ENCODE measurements at places on chromosomes 4 and X.

DNA sequence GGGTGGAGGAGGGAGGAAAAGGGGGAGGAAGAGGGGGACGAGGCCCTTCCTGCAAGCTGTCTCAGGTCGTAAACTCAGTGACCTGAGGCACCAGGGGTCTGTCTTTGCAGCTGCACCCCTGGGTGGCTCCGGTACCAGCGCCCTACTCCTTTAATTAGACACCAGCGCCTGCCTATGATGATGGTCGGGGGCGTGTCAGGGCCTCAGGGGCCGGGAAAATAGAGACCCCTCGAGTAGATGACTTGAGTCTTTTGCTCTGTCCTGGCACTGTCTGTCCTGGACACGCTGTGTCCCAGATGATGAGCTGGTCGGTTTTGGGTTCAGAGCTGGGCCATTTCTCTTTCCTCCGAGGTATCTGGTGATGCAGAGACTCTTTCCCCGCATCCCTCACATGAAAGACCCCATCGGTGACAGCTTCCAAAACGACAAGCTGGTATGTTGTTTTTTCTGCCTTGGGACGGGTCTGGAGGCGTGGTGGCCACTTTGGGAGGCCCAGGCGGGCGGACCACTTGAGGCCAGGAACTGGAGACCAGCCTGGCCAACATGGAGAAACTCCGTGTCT lies 11.2 kb downstream of the SLC25A6 start:
- DNase-seq: no peak

DNA sequence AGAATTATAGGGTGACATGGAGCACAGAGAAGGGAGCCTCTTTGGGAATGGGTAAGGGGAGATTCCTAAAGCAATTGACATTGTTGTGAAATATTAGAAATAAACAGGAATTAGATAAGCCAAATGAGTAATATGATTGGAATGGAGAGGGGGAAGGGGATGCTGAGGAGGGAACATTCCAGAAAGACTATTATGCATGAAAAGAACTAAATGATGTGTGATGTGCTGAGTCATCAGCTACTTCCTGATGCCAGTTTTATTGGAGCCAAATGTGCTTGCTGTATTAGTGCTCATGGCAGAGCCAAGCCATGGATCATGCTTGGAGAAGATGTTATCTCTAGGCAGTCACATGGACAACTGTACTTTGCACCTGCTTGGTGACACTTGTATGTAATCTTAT lies 189.0 kb upstream of the HCCS start:
- DNase-seq: no peak

DNA sequence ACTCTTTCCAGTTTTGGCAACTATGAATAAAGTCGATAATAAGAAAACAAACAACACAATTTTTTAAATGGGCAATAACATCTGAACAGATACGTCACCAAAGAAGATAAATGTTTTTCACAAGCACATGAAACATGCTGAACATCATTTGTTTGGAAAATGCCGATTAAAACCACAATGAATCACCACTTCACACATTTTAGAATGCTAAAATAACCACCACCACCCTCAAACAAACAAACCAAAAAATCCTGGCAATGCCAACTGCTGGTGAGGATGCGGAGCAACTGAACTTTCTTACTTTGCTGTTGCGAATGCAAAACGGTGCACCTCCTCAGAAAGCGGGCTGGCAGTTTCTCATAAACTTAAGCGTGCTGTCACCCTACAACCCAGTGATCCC lies 115.9 kb downstream of the NSUN7 start:
- DNase-seq: no peak

DNA sequence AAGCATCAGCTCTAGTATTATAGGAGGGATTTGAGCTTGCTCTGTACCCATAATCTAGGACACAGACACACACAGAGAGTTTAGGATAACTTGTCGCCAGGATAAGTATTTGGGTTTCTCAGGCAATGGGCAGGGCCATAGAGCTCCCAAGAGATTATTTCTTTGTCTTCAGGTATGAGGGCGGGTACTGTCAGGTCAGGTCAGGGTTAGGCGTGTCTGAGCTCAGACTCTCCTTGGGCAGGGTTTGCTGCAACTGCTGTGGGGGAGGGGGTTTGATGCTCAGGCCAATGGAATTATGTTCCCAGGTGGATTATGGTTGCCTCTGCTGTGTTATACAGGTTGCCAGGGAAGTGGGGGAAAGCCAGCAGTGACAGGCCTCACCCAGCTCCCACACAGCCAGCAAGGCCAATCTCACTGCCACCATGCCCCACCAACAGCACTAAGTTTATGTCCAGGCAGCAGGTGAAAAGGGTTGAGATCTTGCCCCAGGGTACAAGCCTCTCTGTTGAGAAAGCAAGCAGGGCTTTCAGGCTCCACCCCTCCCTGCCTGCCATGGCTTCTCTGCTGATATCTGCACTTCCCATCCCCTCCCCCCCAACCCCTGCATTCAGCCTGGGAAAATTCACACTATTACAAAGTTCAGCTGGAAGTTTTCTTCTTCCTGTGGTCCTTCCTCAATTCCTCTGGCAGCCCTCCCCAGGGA lies 101.3 kb downstream of the RRAGB start:
- DNase-seq: no peak

DNA sequence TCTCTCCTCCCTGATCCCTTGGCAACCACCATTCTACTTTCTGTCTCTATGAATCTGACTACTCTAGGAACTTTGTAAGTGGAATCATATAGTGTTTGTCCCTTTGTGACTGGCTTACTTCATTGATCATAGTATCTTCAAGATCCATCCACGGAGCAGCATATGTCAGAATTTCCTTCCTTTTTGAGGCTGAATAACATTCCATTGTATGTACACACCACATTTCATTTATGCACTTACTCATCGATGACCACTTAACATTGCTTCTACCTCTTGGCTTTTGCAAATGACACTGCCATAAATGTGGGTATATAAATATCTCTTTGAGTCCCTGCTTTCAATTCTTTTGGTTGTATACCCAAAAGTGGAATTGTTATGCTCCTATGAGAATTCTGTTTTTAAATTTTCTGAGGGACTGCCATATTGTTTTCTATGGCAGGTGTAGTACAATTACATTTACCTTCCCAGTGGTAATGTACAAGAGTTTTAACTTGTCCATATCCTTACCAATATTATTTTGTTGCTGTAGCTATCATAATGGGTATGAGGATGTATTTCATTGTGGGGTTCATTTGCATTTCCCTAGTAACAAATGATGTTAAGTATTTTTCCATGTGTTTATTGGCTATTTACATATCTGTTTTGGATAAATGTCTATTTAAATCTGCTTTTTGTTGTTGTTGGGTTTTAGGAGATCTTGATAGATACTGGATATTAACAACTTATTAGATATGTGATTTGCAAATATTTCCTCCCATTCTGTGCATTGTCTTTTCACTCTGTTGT lies 466.1 kb downstream of the C4orf33 start:
- no peak for DNase-seq

DNA sequence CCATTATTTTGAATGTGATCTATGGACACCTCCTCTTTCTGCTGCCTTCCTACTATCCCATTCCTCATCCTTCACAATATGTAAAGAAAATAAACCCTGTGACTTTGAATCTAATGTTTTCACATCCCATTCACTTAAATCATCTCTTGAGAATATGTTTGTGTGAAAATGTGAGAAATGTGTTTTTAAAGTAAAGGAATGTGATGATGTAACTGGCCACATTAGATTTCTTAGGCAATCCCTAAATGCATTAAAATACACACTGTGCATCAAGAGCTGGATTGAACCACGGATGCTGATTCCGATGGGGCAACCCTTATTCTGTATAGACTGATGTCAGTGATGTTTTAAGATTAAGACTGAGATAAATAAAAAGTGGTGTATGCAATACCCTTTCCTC lies 558.9 kb upstream of the TENM3 start:
- DNase-seq: no peak

GRCh38 chr4:158819942-158820786 lies 51.3 kb downstream of the FNIP2 start:
- no peak for DNase-seq

DNA sequence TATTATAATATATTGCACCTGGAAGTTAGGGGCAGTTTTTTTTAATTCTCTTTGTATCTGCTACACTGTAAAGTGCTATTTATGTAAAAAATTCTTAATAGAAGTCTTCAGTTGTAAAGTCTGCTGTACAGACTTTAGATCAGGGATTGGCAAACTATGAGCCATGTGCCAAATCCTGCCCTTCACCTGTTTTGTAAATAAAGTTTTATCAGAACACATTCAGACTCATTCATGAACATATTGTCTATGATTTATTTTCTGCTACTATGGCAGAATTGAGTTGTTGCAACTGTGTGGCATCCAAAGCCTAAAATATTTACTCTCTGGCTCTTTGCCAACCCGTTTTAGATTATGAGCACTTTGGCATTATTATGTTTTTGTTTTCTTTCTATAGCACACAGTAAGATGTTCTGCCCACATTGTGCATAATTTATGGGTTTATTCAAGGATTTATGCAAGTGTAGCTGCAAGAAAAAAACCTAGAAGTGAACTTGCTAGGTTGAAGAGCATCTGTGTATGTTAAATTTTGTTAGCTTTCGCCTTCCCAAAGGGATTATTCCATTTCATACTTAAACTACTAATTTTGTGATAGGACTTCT lies 56.9 kb downstream of the CLCN3 start:
- no peak for DNase-seq

GRCh38 chrX:131609480-131609879 lies 65.6 kb downstream of the OR13H1 start:
- no peak for DNase-seq

DNA sequence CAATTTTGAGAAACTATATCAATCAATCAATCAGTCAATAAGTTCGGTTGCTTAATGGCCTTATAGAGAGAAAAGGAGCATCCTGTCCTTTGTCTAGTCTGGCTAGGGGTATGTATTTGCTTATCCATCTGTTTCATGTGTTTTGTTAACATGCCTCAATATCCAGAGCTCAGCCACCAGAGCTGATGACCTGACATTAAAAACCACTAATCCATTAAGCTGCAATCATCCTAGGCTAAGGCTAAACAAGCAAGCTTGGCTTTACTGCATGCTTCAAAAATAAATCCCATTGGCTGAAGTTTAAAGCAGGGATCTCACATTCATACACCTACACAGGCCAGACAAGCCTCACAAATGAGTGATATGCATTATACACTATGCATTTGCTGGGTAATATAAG lies 139.7 kb downstream of the INPP4B start:
- no peak for DNase-seq

GRCh38 chr4:149370785-149371420 lies 444.7 kb downstream of the IQCM start:
- no peak for DNase-seq

DNA sequence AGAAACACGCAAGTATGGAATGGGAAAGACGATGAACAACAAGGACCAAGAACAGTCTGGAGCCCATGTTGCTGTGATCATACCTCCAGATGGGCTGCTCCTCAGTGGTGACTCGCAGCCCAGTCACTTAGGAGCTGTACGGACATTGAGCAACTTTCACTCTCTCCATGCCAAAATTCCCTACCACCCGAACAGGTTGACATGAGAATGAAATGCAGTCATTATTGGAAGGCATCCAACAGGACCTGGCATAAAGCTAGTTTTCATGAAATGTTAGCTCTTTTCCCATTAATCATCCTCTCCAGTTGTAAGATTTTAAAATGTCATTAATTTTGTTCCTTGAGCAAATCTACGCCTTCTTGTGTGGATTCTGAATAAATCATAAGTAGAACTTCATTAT lies 82.7 kb upstream of the GPM6B start:
- DNase-seq: no peak

DNA sequence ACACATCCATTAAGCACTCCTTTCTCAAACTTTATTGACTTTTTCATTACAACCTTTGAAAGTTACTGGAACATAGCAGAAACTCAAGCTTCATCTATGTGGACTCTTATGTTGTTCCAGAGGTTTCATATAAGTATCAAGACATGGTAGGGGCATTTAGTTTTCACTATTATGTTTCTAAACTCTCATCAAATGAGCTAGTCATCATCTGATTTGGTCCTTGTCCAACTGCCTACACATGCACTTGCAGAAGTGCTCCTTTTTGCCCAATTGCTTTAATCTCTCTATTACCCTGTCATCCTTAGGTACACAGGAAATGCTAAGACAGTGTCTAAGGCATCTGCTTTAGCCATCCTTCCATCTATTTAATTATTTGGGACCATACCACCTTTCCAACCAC lies 42.2 kb upstream of the EPGN start:
- DNase-seq: no peak

GRCh38 chr4:56861360-56861759 lies 39.9 kb upstream of the SPINK2 start:
- DNase-seq: no peak

- DNase-seq: peak; percentile 17
Observed at GRCh38 chr4:104491481-104492182, 3.1 kb downstream of the CXXC4 start.

DNA sequence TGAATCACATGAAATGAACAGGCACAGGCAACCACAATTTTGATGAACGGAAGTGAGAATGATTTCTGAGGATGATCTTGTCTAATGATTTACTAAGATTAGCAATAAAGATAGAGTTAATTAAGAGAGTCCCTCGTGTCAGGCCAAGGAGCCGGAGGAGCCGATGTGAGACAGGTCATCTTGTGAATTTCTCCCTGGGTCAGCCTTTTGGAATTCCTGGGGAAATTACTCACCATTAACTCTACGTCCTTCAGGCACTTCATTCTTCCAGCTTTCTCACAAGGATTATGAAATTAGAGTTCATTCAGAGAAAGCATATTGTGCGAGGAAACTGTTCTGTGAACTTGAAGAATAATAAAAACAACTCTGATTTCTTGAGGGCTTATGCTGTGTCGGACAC lies 86.7 kb downstream of the PSAPL1 start:
- DNase-seq: no peak
